ENCODE measurements at places on chromosomes 16 and 17.
A peak's percentile ranks its signal among the peaks of the same experiment; 100 is the strongest.

DNA sequence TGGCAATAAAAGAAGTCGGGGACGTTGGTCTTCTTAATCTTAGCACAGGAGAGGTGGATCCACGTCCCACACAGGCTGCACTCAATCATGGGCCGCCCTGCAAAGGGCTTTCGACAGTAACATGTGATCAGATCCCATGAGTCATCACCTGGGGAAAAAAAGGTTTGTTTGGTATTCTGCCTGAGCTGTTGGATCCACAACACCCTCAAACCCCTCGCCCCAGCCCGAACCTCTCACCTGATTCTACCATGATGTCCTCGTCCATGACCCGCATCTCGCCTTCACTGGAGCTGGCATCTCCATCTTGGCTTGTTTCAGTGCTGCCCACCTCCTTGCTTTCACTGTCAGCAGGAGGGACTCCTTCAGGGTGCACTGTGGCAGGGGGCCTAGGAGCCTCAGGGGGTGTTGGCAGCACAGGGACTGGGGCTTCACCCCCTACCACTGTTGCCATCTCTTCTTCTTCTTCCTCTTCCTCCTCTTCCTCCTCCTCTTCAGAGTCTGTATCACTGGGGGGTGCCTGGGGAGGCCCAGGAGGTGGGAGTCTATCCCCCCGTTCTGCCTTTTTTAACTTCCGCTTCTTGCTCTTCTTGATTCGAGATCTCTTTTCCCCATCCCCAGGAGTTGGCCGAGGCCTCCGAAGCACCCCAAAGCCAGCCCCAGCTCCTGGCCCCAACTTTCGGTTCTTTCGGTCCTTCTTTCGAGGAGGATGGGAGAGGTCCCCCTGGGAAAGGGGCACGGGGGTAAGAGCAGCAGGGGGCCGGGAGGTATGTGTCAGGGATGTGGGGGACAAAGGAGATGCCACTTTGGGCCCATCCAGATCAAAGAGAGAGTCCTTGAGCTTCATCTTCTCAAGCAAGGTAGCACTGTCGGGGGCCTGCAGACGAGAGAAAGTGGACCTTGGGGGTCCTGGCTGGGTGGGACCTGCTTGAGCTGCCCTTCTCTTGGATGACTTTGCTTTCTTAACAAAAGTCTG, 1.7 kb upstream of the DVL2 start:
- no peak for DNase-seq

GRCh38 chr17:28735242-28735722, 6.7 kb downstream of the NEK8 start:
- no peak for DNase-seq

GRCh38 chr17:48561884-48562810, 16.0 kb downstream of the HOXB4 start:
- DNase-seq = no peak

DNA sequence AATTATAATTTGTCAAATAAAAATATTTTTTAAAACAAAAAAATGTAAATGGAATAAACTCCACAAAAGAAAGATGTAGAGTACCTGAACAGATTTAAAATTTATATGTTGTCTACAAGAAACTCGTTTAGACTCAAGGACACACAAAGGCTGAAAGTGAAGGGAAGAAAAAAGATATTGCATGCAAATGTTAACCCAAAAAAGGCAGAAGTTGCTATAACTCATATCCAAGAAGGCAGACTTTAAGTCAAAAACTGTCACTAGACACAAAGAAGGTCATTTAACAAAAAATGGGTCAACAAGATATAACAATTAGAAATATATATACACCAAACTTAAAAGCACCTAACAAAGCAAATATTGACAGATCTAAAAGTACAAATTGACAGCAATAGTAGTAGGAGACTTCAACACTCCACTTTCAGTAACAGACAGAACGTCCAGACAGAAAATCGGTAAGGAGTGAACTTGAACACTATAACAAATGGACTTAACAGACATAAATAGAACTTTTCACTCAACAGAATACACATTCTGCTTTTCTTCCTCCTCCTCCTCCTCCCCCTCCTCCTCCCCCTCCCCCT, 40.8 kb upstream of the MYLK3 start:
- DNase-seq = no peak

DNA sequence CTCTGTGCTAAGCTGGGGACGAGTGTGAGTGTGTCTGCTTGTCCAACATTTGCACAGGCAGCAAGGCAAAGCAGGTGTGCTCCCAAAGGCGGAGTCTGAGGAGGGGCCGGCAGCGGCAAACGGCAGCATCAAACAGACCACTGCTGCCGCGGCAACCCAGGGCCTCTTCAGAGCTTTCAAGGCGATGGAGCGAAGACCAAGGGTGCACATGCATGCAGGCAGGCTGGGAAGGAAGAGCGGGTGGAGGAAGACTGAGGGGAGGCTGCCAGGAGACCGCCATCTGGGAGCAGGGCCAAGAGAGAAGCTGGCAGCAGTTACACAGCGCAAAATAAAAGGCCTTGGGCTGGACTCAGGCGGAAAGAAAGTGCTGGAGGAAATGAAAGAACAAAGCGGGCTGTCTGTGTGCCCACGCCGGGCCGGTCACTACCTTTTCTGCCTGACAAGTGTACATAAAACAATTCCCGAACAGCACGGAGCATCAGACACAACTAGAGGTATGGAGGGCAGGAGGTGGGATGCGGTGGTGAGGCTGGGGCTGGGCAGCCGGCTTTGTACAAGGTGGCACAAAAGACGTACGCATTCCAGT, 8.5 kb downstream of the TIMM22 start:
- DNase-seq = peak; percentile 79

- no peak for DNase-seq
Measured at GRCh38 chr17:39054111-39054645, 87.0 kb upstream of the FBXO47 start.

DNA sequence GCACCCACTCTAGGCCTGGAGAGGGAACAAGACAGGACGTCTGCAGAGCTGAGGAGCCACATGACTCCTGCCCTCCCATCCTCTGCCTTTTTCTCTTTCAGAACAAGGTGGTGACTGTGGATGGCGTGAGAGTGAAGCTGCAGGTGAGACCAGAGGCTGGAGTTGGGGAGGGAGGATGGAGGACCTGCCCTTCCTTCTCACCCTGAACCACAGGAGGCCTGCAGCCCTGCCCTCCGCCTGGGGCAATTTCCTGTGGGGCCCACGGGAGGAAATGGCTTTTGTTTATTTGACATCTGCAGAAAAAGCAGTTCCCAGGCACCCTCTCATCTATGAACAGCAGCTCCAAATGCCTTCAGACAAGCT, 5.1 kb downstream of the RAB37 start:
- no peak for DNase-seq

- peak; percentile 13 for DNase-seq
Measured at GRCh38 chr16:57134982-57135381, 42.6 kb downstream of the CPNE2 start.

GRCh38 chr16:28863929-28864793, 518 bp downstream of the SH2B1 start:
- DNase-seq = no peak

DNA sequence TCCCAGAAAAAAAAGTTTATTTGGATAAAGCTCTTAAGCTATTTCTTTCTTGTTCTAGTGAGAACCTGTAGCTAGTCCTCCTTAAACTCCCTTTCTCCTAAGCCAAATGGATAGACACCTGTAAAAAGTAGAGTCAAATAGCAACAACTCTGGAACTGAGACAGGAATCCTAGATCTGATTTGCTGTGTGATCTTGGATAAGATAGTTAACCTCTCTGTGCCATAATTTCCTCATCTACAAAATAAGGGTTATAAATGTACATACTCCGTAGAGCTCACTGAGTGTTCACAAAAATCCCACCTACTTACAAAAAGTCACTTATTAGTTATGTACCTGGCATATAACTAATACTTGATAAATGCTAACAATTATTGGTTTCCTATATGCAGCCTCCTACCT, 270.3 kb downstream of the ABCC12 start:
- DNase-seq = no peak

DNA sequence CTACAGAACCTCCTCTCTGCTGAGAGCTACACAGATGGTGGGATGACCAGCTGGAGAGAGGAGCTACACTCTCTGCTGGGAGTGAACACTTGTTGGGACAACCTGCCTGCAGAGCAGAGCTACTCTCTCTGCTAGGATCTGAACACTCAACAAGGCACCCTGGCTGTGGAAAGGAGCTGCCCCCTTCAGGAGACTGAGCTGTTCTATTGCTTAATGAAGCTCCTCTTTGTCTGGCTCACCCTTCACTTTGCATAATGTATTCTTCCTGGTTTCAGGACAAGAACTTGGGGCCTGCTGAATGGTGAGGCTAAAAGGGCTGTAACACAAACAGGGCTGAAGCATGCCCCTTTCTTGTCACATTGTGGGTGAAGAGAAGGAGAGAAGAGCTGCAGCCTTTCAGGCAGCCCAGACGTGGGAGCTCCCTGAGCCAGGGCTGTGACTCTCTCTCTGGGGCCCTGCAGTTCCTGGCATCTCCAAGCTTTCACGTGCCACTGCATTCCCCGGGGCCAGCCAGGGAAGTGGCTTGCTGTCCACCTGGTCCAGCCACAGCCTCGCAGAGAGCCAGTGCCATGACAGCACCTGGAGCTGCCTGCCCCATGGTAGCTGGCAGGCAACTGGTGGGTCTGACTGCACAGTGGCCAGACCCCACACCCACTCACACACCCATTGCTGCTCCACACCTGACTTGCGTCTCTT, 272.8 kb upstream of the KCNJ16 start:
- DNase-seq = no peak

DNA sequence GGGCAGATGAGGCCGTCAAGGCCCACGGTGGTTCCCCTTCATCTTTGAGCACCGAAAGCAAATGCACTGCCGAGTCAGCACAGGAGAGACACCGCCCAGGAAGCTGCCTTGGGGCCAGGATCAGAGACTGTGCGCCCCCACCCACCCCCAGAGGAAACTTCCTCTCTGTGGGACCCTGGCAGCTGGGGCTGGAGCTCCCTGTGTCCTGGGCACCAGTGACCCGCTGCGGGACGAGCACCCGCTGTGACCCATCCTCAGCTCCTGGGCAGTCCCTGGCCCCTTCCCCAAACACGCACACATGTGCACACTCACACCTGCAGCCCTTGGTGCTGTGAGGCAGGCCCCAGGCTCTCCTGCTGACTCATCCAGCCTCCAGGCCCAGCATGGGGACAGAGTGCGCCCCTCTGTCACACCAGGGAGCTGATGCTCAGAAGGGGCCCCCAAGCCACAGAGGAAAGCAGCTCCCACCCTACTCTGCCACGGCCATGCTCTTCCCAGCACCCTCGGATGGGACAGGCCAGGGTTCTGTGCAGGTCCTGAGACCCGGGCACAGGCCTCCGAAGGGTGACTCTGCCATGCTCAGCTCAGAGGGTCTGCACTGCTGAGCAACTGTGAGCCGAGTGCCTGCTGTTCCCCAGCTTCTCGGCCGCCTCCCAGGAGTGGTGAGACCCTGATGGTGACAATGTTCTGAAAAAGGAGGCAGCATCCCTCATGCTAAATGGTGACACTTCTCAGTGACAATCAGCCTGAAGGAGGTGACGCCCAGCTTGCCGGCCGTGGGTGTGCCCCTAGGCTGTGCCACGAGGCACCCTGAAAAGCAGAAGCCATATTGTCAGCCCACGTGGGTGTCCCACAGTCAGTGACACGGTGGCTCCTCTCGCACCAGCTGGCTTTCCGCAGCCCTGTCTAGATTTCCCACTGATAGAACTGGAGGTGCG, 3.6 kb downstream of the PIEZO1 start:
- DNase-seq = no peak

GRCh38 chr16:78926723-78927210, 673.8 kb downstream of the MAF start:
- DNase-seq = peak; percentile 40

GRCh38 chr17:75160211-75160610, 5.9 kb upstream of the JPT1 start:
- no peak for DNase-seq

GRCh38 chr16:10812312-10813098, 6.1 kb downstream of the TVP23A start:
- no peak for DNase-seq

GRCh38 chr17:77528516-77529327, 388.0 kb downstream of the SEC14L1 start:
- DNase-seq = peak; percentile 89

GRCh38 chr17:5002121-5002788, 4.5 kb downstream of the KIF1C start:
- DNase-seq = no peak

DNA sequence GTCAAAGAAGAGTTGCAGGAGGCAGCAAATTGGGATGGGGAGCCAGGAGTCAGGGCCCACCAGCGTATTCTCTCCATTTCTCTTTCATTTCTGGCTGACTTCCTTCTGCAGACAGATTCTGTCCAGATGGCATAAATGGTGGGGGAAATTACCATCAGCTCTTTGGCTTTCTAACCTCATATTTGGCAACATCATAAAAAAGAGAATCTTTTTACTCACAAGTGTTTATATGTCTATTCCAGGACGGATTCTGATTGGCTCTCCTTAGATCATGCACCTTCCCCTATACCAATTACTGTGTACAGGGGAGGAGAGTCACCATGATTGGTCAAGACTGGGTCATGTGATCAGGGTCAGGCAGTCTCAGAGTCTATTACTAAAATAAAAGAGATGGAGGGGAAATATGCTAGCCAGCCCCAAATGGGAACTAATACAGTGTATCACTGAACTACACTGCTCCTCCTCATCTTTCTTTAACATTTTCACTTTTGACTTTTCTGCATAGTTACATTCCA, 537.1 kb upstream of the EEF2KMT start:
- no peak for DNase-seq

- DNase-seq = no peak
Measured at GRCh38 chr17:70033165-70033564, 41.9 kb upstream of the KCNJ16 start.

GRCh38 chr16:54455030-54455725, 168.6 kb upstream of the IRX3 start:
- DNase-seq = no peak

DNA sequence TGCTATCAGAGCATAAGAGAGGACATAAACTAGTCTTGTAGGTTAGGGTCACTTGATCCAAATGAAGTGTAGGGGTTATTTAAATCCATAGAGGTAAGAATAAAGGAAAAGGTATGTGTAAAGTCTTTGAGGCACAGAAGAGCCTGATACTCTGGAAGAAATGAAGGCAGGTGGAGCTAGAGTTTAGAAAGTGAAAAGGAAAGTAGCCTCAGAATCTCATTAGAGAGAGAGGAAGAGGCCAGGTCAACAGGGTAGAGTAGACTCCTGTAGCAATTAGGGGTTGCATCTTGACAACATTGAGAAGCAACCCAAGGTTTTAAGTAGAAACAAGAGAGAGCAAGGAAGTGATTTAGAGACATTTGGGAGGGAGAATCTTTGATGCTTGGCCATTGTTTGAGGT, 235.2 kb upstream of the SOX9 start:
- no peak for DNase-seq

GRCh38 chr16:51621610-51622009, 470.5 kb upstream of the SALL1 start:
- DNase-seq = no peak

- DNase-seq = no peak
Measured at GRCh38 chr16:73506568-73507056, 458.7 kb upstream of the ZFHX3 start.

- DNase-seq = no peak
Measured at GRCh38 chr17:34246446-34246845, 8.6 kb upstream of the CCL2 start.

- no peak for DNase-seq
Measured at GRCh38 chr17:73272906-73273218, 11.2 kb upstream of the CPSF4L start.

All from NCI-H2171 treated with DMSO at 0.1 percent for 48 hours (cell line).